HCT116 (cell line): ENCODE measurements at places on chromosomes 12 and 14. TPM values are rescaled to one million over a fixed set of nuclear protein-coding genes. Genes with fewer than 3 reads are reported as not detected.

- no peaks in the 10 kb centered on the region for H3K4me1 ChIP-seq
- H3K36me3 ChIP-seq = peaks cover 14% of the 10 kb centered on the region
- no peak for DNase-seq
- H3K27ac ChIP-seq = no peak overlapping the region
Observed at GRCh38 chr14:75144944-75145343, 18.1 kb upstream of the NEK9 start.

DNA sequence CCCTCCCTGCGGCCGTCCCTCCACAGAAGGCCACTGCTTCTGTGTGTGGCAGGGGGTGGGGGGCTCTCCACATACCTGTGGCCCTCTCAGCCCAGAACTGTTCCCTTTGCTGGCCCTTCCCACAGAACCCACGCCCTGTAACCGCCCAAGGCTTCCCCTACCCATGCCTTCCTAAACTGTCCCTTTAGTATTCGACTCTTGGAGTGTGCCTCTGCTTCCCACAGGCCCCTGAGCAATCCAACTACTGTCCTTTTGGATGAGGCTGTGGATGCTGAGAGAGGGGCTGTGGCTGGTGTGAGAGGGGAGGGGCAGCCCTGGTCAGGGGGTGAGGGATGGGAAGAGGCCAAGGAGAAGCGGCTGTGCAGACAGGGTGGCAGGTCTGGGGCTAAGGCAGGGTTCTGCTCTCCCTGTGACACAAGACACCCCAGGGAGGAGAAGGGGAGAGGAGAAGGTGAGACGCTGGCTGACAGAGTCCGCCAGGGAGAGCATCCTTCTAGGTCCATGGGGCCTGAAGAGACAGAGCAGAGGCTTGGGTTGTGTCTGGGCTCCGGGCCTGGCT lies 46.0 kb downstream of the DLK1 start:
- no peaks in the 10 kb centered on the region for H3K4me1 ChIP-seq
- no peaks in the 10 kb centered on the region for H3K36me3 ChIP-seq
- peaks cover 3% of the 10 kb centered on the region; the same call in 1 of the 2 replicates for H3K27me3 ChIP-seq
- no peak overlapping the region for H3K4me3 ChIP-seq
- no peak overlapping the region for H3K27ac ChIP-seq

GRCh38 chr12:115870021-115870420 lies 407.5 kb downstream of the MED13L start:
- DNase-seq = no peak
- no peak overlapping the region for H3K4me3 ChIP-seq
- 0 out of 2 replicates have a peak, but pooled peaks cover 3% of the 10 kb centered on the region for H3K27me3 ChIP-seq
- peaks cover 43% of the 10 kb centered on the region for H3K4me1 ChIP-seq
- H3K36me3 ChIP-seq = no peaks in the 10 kb centered on the region

DNA sequence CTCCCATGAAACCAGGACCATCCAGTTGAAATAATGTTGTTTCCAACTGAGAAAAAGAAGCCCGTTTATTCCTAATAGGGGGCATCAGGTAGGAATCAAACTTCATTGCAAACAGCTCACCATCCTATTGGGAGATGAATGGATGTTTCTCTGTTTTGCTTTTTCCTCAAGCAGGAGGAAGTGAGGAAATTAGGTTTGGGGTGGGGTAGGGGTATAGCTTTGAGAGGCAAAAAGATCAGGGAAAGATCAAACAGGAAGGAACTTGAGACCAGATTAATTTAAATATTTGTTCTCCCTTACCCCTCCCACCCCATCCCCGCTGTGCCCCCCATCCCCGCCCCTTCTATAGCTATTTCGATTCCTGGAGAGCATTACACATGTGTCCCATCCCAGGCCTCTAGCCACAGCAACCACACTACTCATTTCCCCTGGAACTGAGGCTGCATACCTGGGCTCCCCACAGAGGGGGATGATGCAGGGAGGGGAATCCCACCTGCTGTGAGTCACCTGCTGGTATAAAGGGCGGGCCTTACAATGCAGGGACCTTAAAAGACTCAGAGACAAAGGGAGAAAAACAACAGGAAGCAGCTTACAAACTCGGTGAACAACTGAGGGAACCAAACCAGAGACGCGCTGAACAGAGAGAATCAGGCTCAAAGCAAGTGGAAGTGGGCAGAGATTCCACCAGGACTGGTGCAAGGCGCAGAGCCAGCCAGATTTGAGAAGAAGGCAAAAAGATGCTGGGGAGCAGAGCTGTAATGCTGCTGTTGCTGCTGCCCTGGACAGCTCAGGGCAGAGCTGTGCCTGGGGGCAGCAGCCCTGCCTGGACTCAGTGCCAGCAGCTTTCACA lies at the start of gene IL23A:
Gene IL23A, plus strand, starts transcription at position 577 of the 850 bp plus-strand sequence. Its CDS starts 161 bp downstream, at position 738.
- H3K27ac ChIP-seq = no peak within 1 kb of the TSS
- DNase-seq = no peak
- H3K4me3 ChIP-seq = no peak within 1 kb of the TSS
- H3K4me1 ChIP-seq = peaks cover 4% of the 10 kb centered on the region; the same call in 1 of the 2 replicates

Gene NOVA1
- total RNA-seq = not detected

Gene PKP2
- total RNA-seq = 21.5 TPM

Gene TSPAN19
- total RNA-seq = 0.32 TPM

Gene MSRB3
- 8.2 TPM for total RNA-seq
